WTC11 (cell line): ENCODE measurements at places on chromosomes 11 and 22.

- no peak overlapping the region for H3K4me3 ChIP-seq
- no peaks in the 10 kb centered on the region for H3K27me3 ChIP-seq
- H3K36me3 ChIP-seq = no peaks in the 10 kb centered on the region
Measured at GRCh38 chr22:46085828-46086576, 64.3 kb upstream of the PPARA start.

GRCh38 chr11:83998921-83999320 is 712.8 kb upstream of the CCDC90B start:
- no peaks in the 10 kb centered on the region for H3K4me1 ChIP-seq
- DNase-seq = no peak
- peaks cover 4% of the 10 kb centered on the region; the same call in 1 of the 2 replicates for H3K27me3 ChIP-seq
- H3K36me3 ChIP-seq = peaks cover 41% of the 10 kb centered on the region

- H3K27ac ChIP-seq = no peak overlapping the region
- H3K27me3 ChIP-seq = peaks cover 16% of the 10 kb centered on the region
- no peak overlapping the region for H3K4me3 ChIP-seq
- no peaks in the 10 kb centered on the region for H3K36me3 ChIP-seq
Measured at GRCh38 chr22:27159016-27159415, 501.6 kb downstream of the MIAT start.

DNA sequence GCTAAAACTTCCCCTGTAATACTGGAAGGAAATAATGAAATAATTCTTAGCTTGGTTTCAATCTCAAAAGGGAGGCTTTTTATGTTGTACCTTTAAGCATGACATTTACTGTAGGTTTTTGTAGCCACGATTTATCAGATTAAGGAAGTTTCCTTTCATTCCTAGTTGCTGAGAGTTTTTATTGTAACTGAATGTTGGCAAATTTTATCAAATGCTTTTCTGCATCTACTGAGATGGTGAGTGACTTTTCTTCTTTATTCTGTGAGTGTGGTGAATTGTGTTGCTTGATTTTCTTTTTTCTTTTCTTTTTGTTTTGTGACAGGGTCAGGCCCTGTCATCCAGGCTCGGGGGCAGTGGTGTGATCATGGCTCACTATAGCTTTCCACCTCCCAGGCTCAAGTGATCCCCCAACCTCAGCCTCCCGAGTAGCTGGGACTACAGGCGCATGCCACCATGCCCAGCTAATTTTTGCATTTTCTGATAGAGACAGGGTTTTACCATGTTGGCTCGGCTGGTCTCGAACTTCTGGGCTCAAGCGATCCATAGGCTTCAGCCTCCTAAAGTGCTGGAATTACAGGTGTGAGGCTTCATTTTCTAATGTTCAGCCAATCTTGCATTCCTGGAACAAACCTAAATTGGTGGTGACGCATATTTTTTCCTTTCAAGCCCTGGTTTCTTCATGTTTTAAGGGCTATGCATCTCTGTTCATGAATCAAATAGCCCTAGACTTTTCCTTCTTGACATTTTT is 26.2 kb downstream of the SUSD2 start:
- H3K4me3 ChIP-seq = no peak overlapping the region
- no peak for DNase-seq
- H3K27ac ChIP-seq = peak overlapping the region; percentile 92

GRCh38 chr22:31089160-31090100 is 8.3 kb downstream of the SMTN start:
- no peaks in the 10 kb centered on the region for H3K27me3 ChIP-seq
- DNase-seq = peak; percentile 60
- no peak overlapping the region for H3K4me3 ChIP-seq
